ENCODE measurements at places on chromosomes 11 and 22.
A peak's percentile ranks its signal among the peaks of the same experiment; 100 is the strongest.

- DNase-seq = no peak
These were observed 725.1 kb downstream of the NTM start for GRCh38 chr11:132095230-132096131.

DNA sequence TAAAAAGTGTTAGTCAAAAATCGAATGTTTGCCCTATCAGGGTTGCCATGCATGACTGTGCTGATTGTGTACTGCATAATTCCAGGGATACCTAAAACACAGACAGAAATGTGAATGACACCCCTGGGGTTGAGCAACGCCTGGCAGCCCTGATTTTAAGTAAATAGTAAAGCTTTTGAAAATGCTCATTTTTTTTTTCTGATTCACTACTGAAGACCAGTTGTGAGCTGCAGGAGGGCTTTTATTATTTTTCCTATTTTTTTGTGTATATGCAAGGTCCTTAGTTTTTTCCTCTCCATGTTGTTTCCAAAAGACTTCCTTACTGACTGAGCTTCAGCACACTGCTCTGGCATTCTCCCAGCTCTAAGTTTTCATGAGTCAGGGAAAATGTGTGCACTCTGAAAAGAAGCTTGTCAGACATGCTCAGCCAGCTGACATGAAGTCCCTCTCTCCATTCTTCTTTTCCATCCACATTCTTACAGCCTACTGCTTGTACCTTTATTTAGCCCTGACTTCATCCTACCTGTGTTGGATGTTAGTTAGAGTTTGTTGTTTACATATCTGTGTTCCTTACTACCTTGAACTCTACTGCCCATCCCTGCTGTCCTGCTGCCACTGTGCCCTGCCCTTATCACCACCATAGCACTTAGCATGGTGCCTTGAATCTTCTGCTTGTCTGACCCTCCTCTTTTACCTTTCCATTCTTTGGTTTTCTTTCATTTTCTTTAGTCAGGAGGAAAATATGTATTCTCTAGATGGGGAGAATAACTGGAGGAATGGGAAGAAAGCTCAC, 79.5 kb downstream of the HORMAD2 start:
- peak; percentile 13 for DNase-seq

DNA sequence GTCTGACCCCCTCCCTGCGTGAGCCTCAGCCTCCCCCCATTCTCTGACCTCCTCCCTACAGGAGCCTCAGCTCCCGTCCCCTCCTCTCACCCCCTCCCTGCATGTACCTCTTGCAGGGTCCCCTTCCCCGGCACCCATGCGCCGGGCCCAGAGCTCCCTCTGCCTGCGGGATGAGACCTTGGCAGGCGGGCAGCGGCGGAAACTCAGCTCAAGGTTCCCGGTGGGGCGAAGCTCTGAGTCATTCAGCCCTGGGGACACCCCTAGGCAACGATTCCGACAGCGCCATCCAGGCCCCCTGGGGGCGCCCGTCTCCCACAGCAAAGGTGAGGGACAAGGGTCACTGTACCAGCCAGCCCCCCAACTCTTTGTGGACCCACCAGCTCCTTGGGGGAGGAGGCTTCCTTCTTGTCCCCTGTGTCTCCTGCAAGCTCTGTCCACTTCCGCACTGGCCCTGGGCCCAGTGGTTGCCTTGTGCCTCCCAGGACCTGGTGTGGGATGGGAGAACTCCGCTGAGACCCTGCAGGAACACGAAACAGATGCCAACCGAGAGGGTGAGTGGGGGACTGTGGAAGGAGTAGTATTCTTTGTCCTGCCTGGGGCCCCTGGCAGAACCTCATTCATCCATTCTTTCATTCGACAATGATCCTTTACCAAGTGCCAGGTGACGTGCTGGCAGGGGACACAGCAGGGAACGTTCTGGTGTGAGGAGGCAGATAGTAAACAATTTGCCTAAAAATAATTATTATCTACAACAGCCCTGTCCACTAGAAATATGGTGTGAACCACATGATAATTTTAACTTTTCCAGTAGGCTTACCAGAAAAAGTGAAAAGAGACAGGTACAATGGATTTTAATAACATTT, 3.7 kb upstream of the RPS6KA4 start:
- peak; percentile 83 for DNase-seq

DNA sequence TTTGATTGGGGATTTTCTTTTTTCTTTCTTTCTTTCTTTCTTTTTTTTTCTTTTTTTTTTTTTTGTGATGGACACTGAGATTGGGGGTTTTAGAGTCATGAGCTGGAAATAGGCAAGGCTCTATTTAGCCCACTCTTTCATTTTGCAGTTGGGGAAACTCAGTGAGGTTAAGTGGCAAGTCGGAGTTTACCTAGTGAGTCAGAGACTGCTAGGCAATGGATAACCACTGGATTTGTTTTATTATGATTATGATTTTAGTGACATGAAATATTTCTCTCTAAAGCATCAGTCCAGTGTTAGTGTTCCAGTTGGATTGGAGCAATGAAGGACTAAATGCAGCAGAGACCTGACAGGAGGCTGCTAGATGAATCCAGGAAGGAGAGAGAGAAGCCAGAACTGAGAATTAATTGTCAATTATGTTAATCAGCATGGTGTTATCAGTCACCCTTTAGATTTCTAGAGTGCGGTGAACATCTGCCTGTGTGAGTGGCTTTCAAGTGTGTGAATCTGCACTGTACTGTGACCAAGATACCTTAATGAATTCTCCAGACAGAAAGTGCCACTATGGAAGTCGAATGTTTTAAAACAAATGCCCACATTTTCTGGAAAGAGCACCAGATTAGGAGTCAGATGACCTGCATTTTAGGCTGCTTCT, 10.9 kb downstream of the BMAL1 start:
- DNase-seq = no peak

DNA sequence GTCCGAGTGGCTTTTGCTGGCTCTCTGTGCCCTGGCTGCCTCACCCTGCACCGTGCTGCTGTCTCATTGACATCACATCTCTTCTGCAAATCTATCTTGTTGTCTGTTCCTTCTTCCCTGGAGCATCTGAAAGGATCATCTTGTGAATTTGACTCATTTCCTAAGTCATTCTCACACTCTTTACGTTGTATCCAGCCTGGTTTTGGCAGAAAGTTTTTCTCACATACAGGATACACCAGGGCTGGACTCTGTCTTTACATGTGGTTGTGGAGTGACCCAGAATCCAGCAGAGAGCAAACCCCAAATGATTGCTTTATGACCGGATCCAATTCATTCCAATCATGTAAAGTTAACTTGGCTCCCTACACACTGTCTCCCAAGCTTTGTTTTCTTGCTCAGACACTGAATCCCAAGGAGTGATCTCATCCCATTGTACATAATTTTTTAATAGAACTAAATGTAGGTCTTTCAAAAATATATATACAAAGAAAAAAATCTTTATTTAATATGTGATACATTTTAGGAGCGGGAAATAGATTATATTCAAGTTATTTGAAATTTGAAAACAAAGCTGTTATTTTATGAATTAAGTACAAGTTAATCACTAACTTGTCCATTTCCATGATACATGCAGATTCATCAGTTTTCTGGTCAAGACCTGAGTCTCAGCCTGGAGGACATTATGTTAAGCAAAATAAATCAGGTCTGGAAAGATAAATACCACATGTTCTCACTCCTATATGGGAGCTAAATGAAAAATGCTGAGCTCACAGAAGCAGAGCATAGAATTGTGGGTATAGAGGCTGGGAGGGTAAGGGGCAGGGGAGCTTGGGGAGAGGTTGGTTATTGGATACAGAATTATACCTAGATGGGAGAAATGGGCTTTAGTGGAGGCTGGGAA, 2.9 kb upstream of the RFPL1 start:
- DNase-seq = no peak

- DNase-seq = no peak
These were observed 23.1 kb downstream of the FADD start for GRCh38 chr11:70226183-70226582.

DNA sequence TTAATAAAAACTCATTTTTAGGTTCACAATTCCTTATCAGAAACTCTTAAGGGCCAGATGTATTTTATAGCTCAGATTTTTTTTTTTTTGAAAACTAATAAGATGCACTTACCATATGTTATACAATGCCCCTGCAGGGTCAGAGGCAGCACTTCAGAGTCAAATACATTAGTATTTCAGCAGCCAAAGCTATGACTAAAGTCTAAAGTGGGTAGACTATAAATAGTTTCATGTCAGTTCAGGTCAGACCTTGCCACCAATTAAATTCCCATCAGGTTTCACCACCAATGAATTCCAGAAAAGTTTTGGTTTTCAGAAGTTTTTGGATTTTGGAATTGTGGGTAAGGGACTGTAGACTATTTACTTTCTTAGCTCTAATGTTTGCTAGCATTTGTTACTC, 75.9 kb downstream of the FAM83F start:
- no peak for DNase-seq

Data from pancreas (tissue), 10 donors.